ENCODE measurements at places on chromosomes 16 and 17.
A peak's percentile ranks its signal among the peaks of the same experiment; 100 is the strongest.

DNA sequence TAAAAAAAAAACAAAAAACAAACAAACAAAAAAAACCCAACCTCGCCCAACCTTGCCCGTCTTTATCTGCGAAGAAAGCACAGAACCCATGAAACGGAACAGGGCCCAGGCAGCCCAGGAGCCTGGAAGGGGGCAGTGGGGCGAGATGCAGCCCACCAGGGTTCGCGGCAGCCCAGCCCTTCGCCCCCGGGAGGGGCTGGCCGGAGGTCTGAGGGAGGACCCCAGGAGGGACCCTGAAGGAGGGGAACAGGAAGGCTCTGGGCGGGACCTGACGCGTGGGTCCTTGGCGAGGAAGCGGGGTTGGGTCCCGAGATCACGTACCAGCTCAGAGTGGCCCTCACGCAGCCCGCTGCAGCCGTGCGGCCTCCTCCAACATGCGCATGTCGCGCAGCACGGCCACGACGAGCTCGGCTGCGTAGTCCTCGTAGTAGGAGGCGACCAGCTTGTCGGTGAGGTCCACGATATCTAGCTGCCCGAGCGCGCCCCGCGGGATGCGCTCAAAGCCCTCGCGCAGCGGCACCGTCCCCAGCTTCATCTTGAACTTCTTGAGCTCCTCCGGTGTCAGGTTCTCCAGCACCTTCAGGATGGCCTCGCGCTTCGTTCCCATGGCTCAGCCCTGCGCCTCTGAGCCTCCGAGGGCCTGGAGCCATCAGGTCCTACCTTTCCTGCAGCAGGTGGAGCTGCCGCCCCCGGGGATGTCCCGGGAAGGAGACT lies at the start of gene PYDC1:
Gene PYDC1 (minus strand): TSS at position 714 of the 714 bp plus-strand sequence. CDS start 107 bp downstream, at position 607.
- peak; percentile 32 for DNase-seq

GRCh38 chr16:58197314-58198012 lies 443 bp downstream of the CSNK2A2 start:
- DNase-seq: peak; percentile 24

- DNase-seq: no peak
Measured at GRCh38 chr17:76123191-76123499, 17.9 kb downstream of the FOXJ1 start.

- no peak for DNase-seq
Measured at GRCh38 chr17:73968680-73969079, 234.8 kb upstream of the RPL38 start.

DNA sequence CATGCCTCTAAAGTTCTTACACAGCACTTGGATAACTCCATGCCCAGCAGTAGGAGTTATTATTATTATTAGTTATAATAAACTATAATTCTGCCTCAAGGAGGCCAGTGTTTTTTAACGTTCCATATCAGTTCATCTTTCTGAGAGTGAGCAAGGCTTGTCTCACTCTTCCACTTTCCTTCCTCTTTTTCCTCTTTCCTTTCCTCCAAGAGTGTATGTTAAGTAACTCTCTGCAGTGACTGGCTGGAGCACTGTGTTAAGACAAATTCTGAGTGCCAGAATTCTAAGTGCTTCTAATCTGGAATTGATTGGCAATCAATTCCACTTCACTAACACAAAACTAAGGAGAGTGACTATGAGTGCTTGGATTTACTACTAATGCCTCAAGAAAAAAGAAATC lies 16.4 kb downstream of the CLEC19A start:
- DNase-seq: no peak

- DNase-seq: no peak
Measured at GRCh38 chr17:38766341-38766740, 13.8 kb downstream of the PSMB3 start.

- DNase-seq: no peak
Measured at GRCh38 chr17:77925831-77926543, 32.5 kb upstream of the TNRC6C start.

DNA sequence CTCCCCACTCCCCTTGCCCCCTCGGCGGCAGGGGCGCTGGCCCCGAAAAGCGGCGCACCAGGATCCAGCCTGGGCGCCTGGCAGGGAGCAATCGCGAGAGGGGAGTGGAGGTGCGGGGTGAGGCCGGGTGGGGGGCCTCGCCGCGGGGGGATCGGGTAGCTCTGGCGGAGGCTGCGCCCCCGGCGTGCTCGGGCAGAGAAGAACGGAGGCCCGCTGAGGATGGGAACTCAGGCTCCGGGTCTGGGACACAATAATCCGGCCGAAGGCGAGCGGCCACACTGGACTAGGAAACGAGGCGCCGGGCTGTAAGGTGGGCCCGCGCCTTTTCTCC lies 721 bp upstream of the PCGF2 start:
- no peak for DNase-seq

- peak; percentile 29 for DNase-seq
Measured at GRCh38 chr17:75723171-75723930, 2.1 kb downstream of the ITGB4 start.

DNA sequence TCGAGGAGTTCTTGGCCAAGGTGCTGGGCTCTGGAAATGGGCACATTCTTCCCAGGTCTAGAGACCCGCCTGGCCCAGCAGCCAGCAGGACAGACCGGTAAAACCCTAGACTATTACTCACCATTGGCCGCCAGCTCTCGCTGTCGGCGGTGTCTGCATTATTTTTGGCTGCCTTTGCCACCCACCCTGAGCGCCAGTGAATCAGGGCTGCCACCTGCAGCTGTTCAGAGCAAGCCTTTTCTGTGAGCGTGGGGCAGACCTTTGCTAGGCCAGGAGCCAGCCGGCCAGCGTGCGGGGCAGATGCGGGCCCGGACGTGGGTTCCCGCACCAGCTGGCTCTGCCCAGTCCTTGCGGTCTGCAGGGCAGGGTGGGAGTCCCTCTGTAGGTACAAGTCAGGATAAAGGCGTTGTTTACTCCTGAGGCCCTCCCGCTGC lies 15.8 kb upstream of the CLEC18A start:
- no peak for DNase-seq

DNA sequence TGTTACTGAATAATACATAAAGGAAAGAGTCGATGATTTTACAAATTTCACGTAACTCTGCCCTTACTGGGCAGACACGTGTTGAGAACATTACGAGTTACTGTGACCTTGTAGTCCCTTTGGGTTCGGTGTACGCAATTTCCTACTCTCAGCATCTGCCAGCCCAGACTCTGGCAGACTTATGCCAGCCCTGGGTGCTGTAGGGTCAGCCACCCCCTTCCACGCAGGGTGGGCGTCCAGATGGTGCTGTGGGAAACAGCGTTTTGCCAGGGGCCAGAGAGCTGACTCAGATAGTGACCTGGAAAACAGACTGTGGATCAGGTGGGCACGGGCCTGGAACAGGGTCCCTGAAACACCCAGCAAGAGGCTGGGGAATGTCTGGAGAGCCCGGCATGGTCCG lies 148.9 kb downstream of the RPTOR start:
- no peak for DNase-seq

GRCh38 chr17:55730808-55731207 lies 8.1 kb upstream of the TMEM100 start:
- no peak for DNase-seq

DNA sequence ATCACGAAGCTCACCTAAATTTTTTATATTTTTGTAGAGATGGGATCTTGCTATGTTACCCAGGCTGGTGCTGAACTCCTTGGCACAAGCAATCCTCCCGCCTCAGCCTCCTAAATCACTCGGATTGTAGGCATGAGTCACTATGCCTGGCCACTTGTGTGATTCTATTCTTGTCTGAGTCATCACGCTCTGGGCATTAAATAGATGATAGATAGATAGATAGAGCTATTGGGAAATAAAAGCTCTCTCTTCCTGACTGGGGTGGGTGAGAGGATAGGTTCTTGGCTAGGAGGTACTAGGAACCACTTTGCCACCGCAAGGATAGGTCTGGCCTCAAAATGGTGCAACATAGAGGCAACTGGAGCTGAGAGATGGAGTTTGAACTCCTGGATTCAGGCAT lies 21.4 kb upstream of the CACNG3 start:
- no peak for DNase-seq

GRCh38 chr16:88842806-88843205 lies 13.9 kb downstream of the GALNS start:
- no peak for DNase-seq

DNA sequence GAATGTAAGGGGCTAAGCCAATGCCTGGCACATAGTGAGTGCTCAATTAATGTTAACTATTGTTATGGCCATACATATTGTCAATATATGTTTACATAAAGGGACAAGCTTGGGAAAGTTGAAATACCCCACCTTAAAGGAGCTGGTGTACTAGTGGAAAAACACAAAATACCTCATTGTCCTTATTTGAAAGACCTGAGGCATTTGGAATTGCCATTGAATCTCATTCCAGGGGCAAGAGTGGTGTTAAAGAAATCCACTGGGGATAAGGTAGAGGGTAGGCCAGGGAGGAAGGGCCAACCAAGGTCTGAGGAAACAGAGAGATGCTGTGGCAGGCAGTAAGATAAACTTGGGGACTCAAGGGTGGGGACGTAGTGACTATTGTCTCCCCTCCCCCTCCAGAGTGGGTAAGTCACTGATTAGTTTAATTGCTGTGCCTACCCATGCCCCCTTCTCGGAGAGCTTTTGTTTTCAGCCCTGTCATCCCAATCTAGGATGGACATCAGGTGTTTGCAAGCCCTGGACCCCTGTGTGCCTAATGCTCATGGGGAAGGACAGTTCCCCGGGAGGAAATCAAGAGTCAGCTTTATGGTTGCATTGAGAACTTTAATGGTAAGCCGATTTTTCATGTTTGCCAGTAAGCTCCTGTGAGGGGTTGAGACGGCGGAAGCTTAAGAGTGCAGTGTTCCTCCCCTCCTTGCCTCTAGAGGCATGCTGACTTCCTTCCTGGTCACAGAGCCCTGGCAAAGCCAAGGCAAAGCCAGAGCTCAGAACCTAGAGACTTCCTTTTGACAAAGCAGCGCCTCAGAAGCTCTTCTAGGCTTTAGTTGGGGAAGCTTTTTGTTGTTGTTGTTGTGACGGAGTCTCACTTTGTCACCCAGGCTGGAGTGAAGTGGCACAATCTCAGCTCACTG lies 2.5 kb upstream of the HEATR9 start:
- DNase-seq: no peak

DNA sequence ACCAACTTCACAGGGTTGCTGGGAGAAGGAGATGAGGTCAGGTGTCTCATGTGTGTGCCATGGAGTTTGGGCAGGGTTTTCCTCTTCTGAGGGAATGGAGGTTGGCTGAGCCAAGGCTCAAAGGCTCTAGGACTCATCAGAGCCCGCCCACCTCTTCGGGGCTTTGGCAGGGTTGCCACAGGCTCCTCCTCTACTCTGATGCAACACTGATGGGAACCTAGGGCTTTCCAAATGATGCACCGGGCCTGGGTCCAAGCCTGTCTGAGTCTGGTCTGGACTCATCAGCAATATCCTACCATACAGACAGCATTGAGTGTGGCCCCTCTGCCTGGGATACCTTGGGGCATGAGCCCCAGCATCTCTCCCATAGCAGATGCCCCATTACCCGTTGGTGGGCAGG lies 59.5 kb upstream of the LHX1 start:
- no peak for DNase-seq

- no peak for DNase-seq
Measured at GRCh38 chr16:942436-943060, 28.2 kb downstream of the LMF1 start.

DNA sequence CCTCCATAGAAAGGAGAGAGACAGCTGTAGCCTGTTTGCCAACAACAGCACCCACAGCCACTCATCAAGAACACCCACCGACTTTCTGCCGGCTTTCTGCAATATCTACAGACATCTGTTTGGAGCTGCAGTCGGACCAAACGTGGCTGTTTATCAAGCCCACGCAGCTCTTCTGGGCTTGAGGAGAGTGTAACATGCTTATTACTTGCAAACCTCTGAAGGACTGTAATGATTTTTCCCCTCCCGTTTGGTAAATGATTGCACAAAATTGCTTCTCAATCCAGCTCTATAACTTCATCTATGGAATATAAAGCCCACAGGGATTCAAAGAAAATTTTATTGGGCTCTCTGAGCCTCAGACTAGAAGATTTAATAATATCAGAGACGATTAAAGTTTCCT lies 100.5 kb downstream of the VAT1L start:
- DNase-seq: no peak

DNA sequence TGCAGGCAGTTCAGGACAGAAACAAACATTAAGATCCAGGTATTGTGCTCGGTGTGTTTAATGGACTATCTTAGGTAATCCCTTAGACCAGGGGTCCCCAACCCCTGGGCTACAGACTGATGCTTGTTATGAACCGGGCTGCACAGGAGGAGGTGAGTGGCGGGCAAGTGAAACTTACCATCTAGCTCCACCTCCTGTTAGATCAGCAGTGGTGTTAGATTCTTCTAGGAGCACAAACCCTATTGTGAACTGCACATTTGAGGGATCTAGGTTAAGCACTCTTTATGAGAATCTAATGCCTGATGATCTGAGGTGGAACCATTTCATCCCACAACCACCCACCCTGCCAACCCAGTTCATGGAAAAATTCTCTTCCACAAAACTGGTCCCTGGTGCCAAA lies 37.8 kb upstream of the ASIC2 start:
- DNase-seq: no peak

GRCh38 chr17:67055811-67056745 lies 11.7 kb downstream of the CACNG1 start:
- DNase-seq: no peak

DNA sequence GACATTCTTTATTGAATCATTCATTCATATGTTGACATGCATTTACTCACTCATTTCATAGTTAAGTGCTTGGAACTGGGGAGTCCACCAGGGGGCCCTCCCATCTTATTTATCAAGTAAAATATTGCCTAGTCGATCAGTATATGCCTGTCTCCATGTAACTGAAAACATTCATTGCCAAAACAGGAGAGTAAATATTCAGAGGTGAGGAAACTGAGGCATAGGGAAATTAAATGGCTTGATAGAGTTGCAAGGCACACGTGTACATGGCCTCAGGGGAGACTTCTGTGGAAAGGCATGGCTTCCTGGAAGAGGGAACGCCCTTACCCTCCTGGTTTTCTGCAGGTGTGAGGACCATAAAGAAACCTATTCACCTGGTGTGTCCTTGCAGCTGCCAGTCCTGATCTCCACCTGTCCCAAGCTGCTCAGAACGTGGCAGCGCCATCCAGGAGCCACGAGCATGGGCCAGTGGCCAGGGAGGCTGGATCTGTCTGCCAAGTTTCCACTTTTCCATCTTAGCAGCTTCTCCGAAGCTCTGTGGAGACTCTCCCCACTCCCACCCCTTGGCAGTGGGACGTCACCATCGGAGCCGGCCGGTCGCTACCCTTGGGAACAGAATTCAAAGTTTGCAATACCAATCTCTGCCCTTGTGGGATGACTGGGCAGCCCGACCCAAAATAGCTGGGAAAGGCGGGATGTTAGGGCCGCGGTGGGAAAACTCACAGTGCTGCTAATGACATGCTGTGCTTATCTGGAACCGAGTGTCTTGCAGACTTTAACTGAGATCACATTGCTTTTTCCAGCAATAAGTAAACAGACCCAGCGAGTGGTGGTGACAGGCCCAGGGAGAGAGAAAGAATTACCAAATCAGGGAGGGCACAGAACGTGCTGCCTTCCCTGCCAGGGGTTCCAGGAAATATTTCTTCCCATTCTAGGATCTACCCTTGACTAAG lies 4.1 kb upstream of the C1QTNF1 start:
- DNase-seq: peak; percentile 51

- DNase-seq: no peak
Measured at GRCh38 chr17:40542558-40543411, 22.5 kb downstream of the CCR7 start.

GRCh38 chr17:56976941-56977608 lies 856 bp upstream of the SCPEP1 start:
- peak; percentile 39 for DNase-seq

GRCh38 chr17:78722246-78722761 lies 59.8 kb downstream of the CYTH1 start:
- DNase-seq: peak; percentile 54

- DNase-seq: peak; percentile 95
Measured at GRCh38 chr16:69186642-69187445, at the start of gene SNTB2. Gene SNTB2 (plus strand): TSS chr16:69187164. CDS start chr16:69187167, 3 bp downstream.

- no peak for DNase-seq
Measured at GRCh38 chr17:39738983-39739884, 1.5 kb downstream of the GRB7 start.

GRCh38 chr16:72066747-72067146 lies 3.7 kb downstream of the HPR start:
- no peak for DNase-seq
